Activated CD4-positive, alpha-beta T cell treated with anti-CD3 and anti-CD28 coated beads, Interleukin-2, amount 50 U/mL, for 1 hour (primary cell): ENCODE measurements at places on chromosomes 1 and 21.

- no peak for DNase-seq
Measured at GRCh38 chr1:186255266-186255665, 119.8 kb downstream of the TPR start.

DNA sequence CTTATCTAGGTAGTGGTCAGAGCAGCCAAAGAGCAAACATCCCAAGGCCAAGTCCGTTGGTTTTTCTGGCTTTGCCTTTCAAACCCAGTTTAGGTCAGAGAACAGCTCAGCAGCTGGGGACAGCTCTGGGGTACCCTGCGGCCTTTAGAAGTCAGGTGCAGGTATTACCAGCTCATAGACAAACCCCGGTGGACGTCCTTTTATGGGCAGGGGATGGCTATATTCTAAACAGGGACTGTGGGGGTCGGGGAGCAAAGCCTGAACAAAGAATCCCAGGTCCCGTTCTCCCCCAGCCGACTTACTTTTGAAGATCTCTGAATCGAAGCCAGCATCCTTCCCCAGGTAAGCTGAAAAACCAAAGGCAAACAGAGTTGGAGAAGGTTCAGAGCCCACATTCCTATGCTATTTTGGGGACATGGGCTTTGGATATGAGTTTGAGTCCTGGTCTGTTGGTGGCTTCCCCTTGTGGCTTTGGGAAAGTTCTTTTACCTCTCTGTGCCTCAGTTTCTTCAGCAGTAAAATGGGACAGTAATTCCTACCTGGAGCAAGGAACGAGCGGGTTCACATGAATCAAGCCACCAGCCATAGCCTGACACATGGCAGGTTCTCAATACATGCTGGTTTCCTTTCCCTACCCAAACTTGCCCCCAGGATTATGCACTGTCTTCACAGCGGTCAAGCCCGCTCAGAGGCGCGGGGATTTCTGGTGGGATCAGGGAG lies 16.6 kb downstream of the MYOM3 start:
- no peak for DNase-seq

- no peak for DNase-seq
Measured at GRCh38 chr1:55047611-55048010, 8.3 kb downstream of the PCSK9 start.

DNA sequence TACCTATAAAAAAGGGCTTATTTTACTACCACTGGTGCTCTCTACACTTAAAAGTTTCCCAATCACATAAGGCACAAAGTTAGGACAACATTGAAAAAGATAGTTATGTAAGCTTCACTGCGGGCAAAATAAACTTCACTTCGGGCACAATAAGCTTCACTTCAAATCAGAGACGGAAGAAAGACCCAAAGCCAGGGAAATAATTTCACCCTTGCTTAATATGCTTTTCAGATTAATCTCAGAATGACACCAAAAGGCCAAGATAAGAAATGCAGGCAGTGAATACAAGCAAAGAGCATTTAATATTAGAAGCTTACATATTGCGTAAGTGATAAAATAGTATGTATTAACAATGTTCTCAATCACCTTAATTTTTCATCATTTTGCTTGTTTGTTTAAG lies 444.2 kb downstream of the SETD4 start:
- no peak for DNase-seq

GRCh38 chr1:223500560-223501425 lies 107.6 kb downstream of the CCDC185 start:
- DNase-seq, result no peak

- DNase-seq, result no peak
Measured at GRCh38 chr1:90671741-90672140, 45.4 kb downstream of the BARHL2 start.

- DNase-seq, result no peak
Measured at GRCh38 chr21:25569711-25570110, 37.6 kb downstream of the MRPL39 start.

DNA sequence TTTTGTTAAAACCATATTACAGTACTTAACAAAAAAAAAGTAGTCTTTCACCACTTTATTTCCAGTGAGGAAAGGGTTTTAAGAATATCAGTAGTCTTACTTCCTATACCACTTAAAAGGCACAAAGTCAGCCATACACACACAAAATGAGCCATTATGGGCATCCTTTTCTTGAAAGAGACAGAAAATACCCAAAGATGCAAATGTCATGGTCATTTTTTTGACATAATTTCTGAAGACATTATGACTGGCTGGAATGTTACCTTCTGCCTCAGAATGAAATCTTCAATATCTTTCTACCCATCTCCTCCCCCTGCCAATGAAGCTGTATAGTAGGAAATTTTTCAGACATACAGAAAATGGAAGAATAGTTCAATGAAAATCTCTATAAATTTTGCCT lies 237.7 kb downstream of the SLC45A1 start:
- DNase-seq, result no peak

GRCh38 chr1:151995774-151996173 lies 2.1 kb upstream of the S100A10 start:
- DNase-seq, result no peak

GRCh38 chr1:2948751-2949680 lies 72.3 kb upstream of the ACTRT2 start:
- DNase-seq, result no peak

DNA sequence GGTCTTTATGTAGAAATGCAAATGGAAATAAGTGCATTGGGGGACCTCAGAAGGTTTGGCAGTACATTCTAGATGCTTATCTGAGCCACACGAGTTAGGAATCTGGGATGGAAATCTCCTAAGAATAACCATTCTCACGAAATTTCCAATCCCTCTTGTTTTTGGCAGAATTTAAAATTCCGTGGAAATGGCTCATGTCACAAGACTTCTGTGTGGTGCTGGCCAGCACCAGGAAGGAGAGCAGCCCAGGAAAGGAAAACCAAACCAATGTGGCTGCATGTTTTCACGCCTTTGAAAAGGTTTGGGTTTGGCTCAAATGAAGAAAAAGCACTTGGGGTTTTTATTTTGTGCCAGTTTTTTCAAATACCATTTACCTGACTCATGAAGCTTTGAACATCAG lies 80.1 kb upstream of the KCNK2 start:
- no peak for DNase-seq

GRCh38 chr1:238112952-238113621 lies 222.4 kb upstream of the ZP4 start:
- no peak for DNase-seq

DNA sequence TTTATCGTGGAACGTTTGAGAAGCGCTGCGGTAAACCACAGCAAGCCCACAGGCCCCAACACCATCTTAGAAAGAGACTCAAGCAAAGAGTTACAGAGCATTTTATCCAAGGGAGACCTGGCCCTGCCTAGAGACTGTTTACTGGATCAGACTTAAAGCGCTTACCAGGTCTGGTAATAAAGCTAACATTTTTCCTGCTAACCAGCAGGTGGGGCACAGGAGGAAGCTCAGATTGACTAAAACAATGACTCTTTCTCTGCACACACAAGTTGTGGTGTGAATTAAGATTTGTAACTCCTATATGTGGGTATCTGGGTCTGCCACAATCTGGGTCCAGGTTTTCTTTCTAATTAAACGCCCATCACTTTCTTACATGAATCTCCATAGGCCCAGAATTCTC lies 136.5 kb upstream of the ETS2 start:
- no peak for DNase-seq

DNA sequence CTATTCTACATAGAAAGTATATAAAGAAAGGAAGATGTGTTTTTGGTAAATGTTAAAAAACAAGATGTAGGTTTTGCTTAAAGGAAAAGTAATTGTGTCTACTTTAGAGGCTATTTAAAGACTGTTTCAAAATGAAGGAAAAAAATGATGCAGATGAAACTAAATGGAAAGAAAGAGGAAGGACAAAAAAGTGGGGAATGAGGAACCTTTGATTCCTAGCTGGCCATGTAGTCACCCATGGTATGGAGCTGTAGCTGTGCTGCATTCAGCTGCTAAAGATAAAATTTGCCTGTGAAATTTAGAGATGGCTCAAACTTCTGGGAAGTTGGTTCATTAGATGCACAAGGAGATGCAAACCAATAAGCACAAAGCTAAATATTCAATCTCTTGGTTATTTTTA lies 86.8 kb upstream of the SERBP1 start:
- DNase-seq, result no peak

DNA sequence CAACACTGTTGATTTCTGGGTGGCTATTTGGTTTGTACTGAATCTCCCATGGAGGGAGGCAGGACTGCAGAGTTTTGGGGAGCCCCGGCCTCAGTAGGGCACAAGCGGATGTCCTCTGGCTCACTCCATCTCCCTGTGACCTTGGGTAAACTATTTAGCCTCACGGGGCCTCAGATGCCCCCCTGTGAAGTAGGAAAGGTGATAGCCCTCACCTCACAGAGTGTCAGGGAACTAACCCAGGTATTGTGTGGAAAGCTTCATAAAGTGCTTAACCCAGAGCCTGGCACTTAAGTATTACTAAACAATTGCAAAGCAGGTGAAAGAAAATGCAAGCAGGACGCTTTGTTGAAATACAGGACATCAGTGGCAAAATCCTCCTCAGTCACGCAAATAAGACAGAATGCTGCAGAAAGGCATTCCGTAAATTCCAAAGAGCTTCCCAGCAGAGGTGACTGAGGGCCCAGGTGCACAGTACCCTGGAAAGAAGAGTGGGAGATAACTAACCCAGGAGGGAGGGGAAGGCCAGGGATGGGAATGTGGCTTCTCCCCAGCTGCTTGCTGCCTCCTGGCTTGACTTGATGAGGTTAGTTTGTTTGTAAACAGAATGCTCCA lies 436.3 kb downstream of the PRDM2 start:
- no peak for DNase-seq

DNA sequence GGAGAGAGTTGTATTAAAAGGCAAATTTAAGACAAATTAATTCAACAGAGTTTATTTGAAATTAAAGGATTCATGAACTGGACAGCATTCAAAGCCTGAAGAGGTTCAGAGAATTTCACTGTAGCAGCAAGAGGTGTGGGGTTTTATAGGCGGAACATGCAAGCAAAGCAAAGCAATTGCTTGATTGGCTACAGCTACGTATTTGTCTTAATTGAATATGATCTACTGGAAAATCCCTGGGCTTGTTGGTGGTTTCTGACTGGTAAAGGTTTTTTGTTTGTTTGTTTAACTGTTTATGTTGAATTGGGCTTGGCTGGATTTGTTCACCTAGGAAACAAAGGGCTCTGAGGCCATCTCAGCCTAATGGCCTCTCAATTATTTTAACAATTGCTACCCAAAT lies 61.5 kb downstream of the KCNK1 start:
- DNase-seq, result no peak
